GM18507 (cell line): ENCODE measurements at places on chromosomes 12 and 14.

DNA sequence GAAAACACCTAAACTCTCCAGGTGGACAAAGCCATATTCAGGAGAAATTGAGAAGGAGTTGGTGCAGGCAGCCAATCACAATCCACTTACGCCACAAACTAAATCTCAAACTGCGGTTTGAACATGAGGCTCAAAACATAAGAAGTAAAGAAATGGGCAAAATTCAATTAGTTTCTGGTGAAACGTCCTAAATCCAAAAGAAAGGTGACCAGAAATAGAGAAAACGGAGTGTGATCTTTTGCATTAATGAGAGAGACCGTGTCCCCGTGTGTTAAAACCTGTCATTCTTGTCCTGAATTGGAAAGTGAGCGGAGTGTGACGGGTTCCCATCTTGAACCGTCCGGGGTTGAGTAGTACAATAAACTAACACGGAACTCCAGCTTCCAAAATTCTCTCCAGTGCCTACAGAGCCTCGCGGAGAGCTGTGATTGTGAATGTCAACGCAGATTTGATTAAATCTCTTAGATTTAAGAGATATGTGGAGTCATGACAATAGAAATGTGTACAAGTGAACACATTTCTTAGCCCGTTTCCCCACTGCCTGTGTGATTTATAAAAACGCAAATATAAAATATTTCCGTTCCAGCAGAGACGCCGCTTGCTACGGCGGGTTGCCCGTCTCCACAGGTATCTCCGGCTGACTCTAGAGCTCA, 595 bp upstream of the METAP2 start:
- DNase-seq = no peak

DNA sequence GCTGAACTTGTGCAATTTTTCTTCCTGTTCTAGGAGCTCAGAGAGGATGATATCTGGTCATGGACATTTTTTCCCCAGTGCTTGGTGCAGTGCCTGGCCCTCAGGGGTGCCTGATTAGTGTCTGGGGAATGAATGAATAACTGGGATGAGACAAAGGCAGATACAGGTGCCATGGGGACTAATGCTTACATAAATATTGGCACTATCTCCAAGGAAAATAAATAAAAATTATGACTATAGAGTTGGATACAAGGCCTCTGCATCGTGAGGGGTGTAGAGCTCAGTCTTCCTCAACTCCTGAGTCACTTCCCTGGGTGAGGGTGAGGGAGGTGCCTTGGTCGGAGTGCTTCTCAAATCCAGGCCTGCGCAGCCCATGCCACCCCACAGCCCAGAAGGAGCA, 188.6 kb downstream of the KCNA5 start:
- no peak for DNase-seq

- no peak for DNase-seq
These were observed 62.7 kb downstream of the HMGA2 start for GRCh38 chr12:65886996-65887395.

- DNase-seq = no peak
These were observed at the start of gene GPR68 for GRCh38 chr14:91244501-91244901. GPR68 (minus strand) TSS chr14:91244704; CDS start chr14:91235050, 9,654 bp downstream.

- no peak for DNase-seq
These were observed 23.6 kb downstream of the PACS2 start for GRCh38 chr14:105337966-105338741.

DNA sequence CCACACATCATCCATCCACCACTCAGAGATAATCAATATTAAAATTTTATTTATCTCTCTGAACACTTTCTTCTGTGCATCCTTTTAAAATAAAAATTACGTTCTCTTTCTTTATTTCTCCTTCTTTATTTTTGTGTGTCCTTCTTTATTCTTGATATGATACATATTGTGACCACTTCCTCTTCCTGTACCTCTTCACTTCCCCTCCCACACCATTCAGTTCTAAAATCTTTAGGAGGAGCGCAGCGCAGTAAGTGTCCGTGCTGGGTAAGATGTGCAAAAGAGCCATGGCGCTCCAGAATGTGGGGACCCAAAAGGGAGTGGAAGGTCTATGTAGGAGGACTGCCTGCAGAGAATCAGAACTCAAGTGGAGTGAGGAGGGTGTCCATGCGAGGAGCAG, 256.7 kb downstream of the ITPR2 start:
- DNase-seq = no peak

GRCh38 chr14:20295067-20295466, 10.7 kb downstream of the TTC5 start:
- peak; percentile 8 for DNase-seq

- DNase-seq = no peak
These were observed 148.1 kb upstream of the MIS18BP1 start for GRCh38 chr14:45400950-45401640.

DNA sequence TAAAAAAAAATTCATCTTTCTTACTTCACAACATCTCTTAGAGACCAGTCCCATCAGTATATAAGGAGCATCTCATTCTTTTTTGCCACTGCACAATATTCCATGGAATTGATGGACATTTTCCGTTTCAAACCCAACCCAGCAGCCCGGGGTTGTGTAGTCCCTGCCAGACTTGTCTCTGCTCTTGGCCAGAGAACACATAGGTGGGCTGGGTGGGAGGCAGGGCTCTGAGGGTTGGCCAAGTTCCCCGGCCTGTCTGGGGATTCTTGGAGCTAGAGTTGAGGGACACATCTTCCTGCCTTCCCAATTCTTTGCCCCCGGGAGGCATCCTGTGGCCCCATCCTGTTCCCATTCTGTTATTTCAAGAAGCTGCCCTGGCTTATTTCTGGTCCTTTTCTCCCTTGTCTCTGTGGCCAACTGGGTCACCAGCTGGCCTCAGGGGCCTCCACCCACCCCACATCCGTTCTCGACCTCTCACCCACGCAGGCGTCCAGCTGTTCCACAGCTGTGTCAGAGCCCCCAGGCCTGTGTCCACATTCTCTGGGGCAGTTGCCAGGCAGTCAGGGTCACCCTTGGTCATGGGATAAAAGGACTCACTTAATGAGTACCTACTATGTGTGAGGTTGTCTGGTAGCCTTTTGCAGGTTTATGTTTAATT, 52.0 kb upstream of the CCDC63 start:
- no peak for DNase-seq

DNA sequence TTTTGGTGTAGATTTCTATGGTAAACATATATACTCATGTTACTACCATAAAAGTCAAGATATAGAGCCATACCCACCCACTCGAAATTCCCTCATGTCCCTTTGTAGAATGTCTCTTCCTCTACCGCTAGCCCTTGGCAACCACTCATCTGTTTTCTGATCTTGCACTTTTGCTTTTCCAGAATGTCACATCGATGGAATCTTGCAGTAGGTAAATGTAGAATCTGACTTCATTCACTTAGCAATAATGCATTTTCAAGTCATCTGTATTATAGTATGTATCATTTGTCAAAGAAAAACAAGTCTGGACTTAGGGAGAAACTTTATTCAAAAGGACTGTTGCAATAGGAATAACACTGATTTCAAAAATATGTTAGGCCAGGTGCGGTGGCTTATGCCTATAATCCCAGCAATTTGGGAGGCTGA, 19.3 kb upstream of the CLEC2D start:
- no peak for DNase-seq

DNA sequence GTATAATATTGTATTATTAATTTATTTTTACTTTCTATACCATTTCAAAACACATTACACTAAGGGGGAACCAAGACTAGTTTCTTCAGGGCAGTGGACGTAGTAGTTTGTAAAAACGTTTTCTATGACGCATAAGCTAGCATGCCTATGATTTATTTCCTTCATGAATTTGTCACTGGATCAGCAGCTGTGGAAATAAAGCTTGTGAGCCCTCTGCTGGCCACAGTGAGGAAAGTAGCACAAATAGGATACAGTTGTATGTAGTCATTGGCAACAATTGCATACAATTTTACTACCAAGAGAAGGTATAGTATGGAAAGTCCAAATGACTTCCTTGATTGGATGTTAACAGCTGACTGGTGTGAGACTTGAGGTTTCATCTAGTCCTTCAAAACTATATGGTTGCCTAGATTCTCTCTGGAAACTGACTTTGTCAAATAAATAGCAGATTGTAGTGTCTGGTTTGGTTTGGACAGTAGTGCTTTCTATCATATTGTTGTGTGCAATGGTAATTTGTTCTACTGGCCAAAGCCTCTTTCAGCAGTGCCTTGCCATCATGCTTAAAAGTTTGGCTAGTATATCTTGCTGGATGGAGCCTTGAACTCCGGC, 24.3 kb upstream of the PLEKHD1 start:
- DNase-seq = no peak

DNA sequence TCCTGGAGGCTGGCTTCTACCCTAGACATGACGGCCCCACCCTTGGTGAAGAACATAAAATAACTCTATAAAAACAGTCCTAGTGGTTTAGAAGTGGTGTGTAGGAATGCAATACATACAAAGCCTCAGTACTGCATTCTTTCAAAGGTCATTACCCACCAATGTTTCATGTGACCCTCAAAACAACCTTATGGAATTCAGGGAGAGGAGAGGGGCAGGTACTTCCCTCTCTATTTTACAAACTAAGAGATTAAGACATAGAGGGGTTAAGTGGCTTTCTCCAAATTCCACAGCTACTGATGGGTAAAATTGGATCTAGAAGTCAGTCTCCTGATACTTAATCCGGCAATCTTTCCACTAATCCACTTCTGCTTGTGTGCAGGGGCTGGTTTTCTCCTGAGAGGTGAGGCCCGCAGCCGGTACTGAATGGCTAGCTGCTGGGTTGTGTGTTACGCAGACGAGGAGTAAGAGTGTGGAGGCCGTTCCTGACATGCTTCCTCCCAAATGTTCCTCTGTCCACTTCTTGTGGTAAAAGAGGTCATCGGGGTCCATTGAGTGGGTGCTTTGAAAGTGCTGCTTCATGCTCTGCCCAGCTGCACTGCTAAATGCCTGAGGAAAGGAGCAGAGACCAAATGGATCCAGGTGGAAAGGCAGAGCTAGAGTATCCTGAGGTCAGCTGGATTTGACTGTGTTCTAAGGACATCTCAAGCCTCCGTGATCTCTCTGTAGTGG, 16.2 kb downstream of the SLC7A8 start:
- DNase-seq = no peak

DNA sequence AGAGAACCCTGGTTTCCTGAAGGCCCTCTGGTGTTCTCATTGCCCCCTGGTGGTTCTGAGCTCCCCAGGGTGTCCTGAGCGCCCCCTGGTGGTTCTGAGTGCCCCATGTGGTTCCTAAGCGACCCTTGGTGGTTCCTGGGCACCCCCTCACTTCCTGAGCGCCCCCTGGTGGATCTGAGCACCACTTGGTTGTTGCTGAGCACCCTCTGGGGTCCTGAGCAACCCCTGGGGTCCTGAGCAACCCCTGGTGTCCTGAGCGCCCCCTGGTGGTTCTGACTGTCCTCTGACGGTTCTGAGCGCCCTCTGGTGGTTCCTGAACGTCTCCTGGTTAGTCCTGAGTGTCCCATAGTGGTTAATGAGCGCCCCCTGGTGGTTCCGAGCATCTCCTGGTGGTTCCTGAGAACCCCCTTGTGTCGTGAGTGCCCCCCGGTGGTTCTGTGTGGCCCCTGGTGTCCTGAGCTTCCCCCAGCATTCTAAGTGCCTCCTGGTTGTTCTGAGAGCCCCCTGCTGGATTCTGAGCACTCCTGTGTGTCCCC, 568.3 kb downstream of the TMEM121 start:
- DNase-seq = no peak

GRCh38 chr12:120500581-120500980, 4.7 kb downstream of the DYNLL1 start:
- DNase-seq = no peak

DNA sequence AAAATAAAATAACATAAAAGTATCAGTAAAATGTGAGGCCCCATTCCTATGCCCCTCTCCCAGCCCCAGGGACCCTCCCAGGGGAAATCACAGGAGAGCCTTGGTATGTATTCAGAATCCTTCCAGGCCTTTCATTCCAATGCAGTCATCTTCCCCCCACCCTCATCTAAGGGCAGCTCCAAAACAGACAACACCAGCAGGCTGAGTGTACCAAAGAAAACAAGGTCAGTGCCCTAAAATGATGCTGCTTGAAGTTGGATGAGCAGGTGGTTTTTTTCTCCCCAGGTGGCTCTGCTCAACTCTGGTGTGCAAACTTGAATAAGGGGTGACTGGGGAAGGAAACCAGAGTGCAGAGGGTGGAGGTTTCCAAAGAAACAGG, 56.2 kb downstream of the TSPAN9 start:
- no peak for DNase-seq

DNA sequence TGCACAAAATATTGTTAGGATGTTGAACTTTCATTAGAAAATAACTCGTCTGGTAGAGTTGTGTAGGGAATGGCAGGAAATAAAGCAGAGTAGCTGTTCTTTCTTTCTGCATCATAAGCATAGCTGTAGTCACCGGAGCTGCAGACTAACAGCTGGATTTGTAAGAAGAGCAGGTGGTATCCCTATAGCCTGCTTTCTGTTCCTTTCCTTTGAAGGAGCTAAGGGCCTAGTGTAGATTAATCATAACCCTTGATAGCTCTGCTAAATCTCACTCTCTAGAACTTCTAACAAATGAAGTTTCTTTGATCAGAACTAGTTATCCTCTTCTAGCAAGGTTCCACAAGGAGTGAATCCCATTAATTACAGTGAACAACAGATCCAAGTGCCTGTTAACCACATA, 3.5 kb downstream of the LMO3 start:
- no peak for DNase-seq

- DNase-seq = no peak
These were observed 115.8 kb downstream of the HECTD4 start for GRCh38 chr12:112266473-112266872.

GRCh38 chr14:94979891-94980290, 177.4 kb downstream of the DICER1 start:
- no peak for DNase-seq

GRCh38 chr12:66529934-66530333, 148.9 kb downstream of the GRIP1 start:
- DNase-seq = no peak

DNA sequence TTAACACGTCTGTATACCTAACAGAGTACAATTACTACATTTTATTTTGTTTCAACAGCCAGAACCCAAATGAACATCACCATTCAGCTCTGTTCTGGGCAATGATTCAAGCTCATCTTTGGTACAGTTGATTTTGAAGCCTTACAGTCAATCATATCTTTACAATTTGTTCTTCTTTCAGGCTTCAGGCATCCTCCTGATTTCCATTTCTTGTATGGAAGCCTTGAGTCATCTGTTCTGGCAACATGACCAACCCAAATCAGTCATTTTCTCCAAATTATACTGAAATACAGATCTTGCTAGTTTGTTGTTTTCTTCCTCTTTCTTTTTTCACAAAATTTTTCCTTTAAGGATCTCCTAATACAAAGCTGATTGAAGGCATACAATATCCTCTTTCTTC, 80.2 kb downstream of the PAX9 start:
- DNase-seq = no peak

DNA sequence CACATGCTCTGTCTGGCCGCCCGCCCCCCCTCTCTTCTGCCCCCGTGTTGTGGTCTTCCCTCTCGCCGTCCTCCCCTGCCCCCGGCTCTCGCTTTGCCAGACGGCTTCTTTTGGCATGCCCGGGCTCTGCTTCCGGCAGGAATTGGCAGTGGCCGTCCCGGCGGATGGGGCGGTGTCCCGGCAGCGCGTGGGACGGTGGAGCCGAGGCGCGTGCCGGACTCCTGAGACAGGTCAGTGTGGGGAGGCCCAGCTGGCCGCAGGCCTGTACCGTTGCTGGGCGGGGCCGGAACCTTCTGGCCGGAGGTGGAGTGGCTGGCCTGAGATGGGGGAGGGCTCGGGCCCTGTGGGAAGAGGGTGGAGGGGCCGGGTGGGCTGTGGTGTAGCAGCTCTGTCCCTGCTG, 17.1 kb downstream of the KIF26A start:
- no peak for DNase-seq
